Liver (tissue), 10 donors: ENCODE measurements at places on chromosomes 5 and 9.
A peak's percentile ranks its signal among the peaks of the same experiment; 100 is the strongest.

- DNase-seq, result no peak
These were observed 10.0 kb downstream of the MOCS2 start for GRCh38 chr5:53099546-53099945.

- no peak for DNase-seq
These were observed 18.6 kb upstream of the TARS1 start for GRCh38 chr5:33422191-33422590.

DNA sequence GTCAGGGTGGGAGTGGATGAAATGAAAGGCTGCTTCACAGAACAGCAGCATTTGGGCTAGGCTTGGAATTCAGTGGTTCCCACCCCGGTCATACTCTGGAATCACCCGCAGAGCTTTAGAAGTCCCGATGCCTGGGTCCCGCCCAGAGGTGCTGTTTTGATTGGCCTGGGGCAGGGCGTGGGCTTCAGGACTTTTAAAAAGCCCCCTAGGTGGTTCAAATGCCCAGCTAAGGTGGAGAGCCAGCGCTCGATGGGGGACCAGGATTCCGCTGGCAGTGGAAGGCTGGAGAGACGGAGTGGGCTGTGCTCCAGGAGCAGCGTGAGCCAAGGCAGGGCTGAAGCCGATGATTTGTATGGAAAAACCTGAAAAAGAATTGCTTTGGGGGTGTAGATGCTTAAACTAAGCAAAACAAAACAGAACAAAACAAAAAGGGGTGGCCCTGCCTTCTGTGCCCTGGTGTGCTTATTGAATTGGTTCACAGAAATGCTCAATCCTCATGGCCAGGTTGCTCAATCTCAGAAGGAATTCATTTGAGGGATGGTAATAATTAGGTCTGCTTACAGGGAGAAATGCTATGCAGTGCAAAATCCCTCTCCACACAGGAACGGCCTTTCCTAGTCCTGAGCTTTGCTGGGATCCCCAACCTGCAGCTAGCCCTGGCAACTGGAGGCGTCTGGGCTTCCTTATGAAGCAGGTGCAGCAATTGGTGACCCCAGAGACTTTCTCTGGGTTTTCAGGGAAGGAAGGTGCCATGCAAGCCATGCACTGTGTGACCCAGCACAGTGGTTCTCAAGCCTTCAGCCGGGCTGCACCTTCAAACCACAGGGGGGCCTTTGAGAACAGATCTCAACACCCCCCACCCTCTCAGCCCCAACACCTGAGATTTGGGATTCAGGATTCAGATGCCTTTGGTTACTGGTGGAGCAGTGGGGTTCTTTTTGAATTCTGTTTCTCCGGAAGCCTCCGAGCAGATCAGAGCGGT lies 174.0 kb upstream of the ZNF618 start:
- no peak for DNase-seq

- no peak for DNase-seq
These were observed 404.0 kb downstream of the TLE4 start for GRCh38 chr9:79975621-79976256.

DNA sequence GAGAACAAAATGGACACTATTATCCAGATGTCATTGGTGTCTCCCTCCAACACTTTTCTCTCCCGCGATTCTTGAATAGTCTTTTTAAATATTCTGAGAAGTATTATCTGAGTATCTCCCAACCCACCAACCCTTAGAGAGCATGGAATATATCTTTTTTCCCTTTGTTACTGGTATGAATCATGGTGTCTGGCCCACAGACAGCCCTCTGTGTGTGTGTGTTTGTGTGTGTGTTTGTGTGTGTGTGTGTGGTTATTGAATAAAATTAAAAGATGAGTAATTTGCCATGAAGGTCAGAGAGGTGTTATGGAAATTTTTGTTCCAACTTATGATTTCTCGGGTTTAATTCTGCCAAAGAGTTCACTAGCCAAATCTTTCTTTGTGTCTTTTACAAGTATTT lies 47.7 kb downstream of the CAMK4 start:
- DNase-seq, result no peak

DNA sequence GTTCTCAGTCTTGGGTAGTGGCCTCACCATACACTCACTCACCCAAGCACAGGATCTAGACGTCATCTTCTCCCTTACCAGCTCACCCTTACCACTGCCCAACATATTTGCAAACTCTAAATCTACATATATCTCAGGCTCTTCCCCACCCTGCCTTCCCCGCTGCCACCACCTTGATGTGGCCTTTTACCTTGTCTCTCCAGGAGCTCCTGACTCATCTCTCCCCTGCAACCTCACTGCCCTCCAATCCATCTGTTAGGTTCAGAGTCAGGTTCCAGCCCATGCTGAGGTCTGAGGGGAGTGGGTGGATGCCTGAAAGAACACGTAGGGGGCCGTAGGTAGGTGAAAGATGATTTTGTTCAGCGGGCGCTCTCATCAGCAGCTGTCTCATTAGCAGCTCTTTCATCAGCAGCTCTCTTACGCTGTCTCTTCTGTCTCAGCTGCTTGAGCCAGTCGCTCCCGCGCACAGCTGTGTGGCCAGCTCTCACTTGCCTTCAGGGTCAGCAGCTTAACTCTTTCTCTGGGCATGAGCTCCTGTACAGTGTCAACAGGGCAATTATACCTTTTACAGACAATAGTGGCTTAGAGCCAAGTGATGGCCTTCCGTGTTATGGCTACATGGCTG lies 23.1 kb upstream of the CKMT2 start:
- no peak for DNase-seq

DNA sequence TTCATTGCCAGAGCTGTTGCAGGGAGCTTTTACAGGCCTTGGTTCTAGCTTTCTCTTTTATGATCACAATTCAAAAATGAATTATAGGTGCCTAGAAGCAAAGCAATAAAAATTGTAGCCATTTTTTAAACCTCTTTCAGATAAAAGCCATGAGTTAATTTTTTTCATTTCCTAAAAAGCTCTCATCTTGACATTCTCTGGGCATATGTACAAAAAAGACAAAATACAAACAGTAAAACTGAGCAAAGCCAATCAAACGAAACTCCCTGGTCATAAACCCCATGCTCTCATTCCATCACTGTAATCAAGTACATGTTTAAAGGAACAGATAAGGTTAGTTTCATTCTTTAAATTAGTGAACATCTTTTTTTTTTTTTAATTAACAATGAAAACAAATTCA lies 101.9 kb downstream of the ERCC6L2 start:
- DNase-seq, result no peak

- DNase-seq, result no peak
These were observed 1.5 kb upstream of the FXN start for GRCh38 chr9:69034071-69034470.

DNA sequence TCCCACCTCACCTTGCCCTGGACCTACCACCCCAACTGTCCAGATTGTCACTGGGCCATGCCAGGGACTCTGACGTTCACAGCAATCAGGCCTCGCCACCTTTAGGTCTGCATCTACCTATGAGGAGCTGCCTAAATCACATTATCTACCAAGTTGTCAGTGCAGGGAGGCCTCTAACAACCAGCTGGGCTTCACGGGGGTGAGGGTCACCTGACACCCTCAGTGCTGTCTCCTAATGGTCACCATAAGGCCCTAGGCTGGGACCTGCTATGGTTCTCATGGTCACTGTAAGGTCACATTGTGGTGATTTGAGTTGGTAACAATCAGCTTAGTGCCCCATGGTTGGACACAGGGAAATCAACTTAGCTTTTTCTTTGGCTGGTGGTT lies 119.2 kb upstream of the CXCL14 start:
- no peak for DNase-seq

DNA sequence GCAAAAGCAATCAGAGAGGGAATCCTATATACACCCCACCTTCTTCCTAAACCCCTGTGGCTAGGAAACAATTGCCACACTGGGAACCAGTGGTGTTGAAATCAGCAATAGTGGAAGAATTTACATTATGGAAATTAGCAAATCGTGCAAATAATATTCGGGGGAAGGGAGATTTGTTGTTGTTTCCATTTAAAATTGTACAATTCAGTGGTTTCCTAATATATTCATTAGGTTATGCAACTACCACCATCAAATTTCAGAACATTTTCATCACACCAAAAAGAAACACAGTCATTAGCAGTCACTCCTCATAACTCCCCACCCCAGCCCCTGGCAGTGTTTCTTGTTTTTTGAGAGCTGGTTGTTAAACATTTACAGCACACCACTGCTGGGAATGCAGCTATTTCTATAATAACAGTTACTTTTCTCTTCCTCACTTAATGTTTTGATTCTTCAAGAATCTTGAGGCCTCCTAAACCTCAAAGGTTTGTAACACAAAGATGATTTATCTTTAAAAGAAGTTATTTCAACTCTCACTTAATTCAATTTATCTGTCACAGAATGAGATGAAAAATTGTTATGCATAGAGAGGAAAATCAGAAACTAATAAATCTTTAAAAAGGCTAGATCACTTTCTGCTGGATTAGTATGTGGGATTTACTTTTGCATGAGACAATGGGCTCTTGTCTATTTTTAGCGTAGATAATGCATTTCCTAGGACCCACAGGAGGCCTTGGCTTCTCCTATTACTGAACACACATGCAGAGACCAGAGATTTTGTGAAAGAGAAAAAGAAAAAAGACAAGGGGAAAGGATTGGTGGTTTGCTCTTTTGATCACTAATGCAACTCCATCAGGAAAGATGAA lies 91.8 kb upstream of the DAPK1 start:
- DNase-seq, result no peak

DNA sequence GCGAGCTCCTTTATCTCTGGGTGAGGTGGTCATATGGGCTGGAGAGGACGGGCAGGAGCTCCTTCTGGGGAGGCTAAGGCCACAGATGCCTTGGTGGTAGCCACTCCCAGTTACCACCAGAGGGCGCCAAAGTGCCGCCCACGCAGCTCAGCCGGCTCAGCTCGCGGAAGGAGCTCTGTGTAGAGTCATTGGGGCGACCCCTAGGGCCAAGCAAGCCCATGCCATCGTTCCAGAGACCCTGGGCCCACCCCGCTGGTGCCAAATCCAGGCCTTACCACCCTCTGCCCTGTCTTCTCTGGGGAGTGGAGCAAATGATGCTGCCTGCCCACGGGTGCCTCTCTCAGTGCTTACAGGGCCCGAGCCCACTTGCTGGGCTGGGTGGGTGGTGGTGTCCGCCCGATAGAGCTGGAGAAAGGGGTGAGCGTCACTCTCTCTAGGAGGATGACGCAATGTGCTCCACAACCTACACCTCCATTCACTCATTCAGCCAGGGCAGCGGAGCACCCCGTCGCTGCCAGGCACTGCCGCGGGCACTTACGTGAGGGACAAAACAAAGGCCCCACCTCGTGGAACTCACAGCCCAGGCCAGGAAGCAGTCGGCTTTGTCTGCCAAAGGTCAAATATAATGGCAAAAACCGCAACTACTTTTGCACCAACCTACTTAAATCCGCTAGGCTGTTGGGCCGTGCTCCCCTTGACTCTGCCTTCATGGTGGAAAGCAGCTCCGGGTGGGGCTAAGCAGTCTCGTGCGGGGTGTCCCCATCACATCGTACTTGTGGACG lies 13.8 kb downstream of the TSPAN17 start:
- peak; percentile 81 for DNase-seq

- no peak for DNase-seq
These were observed 65.5 kb upstream of the GLRX start for GRCh38 chr5:95887977-95888376.

GRCh38 chr5:153979028-153979783 lies 59.5 kb downstream of the FAM114A2 start:
- no peak for DNase-seq

DNA sequence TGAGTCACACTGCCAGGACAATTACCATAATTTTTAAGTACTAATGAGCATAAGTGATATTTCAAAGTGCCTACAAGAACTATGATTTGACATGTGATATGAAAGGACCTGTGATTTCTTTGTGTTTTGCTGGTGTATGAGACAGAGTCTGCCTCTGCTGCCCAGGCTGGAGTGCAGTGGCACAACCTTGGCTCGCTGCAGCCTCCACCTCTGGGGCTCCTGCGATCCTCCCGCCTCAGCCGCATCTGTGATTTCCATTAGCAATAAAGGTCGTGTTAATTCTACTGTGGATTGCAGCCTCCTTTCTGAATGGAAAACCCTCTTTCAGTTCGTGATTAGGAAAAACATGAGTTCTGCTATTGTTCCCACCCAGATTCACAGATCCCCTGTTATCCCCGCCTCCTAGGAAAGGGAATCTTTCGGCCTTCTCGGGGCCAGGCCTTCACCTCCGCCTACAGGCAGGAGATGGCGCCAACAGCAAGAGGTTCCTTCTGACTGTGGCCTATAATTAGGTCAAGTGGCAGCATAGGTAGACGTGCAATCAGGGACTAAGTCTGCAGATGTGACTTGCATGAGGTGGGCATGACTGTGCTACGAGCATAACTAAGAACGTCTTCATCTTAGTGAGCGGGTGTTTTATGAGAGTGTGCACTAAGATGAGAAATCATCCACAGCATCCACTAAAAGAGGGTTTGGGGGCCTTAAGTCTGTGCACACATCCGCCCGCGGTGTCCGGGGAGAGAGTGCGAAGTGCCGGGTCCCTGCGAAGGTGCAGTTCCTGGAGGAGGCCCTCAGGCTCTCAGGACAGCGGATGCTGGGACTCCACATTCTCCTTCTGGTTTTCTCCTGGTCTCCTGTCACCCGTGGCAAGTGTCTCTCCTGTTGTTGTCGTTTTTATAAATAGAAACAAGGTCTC lies 23.1 kb downstream of the TRIM7 start:
- peak; percentile 54 for DNase-seq

- DNase-seq, result no peak
These were observed 577.7 kb downstream of the EBF1 start for GRCh38 chr5:158521995-158522394.

DNA sequence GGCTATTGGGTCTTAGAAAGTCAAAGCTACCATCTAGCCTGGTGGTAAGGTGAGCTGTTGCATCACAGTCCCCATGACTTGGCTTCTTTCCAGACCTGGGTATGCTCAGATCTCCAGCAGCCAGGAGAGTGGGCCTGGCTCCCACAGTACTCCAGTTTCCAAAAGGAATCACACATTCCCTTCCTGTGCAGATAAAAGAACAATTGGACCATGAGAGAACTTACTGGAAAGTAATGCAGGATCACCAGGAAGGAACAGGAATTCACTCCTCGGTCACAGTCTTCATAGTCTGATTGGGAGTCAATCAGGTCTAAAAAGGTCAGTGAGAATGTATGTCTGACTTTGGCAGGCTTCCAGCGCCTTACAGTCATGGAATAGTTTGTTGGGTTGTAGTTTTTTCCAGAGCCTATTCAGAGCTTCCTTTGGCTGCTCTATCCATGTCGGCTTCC lies 47.8 kb upstream of the CD180 start:
- DNase-seq, result no peak

DNA sequence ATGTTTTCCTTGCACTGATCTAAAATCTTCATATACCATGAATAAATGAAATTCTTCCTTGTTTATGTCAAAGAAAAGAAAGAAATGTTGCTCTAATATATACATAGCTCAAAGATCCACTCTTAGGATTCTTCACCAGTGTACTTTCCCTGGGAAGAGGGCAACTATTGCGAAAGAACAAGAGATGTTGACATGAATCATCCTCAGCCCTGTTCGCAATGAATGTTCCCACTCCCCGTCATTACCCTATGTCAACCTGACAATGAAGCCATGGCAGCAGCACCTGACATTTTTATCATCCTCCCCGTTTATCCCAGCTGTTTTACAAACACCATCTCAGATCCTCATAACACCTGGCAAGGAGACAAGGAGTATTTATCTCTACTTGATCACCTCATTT lies 409.1 kb upstream of the GRIA1 start:
- no peak for DNase-seq
